ENCODE measurements at places on chromosomes 16 and 17.

DNA sequence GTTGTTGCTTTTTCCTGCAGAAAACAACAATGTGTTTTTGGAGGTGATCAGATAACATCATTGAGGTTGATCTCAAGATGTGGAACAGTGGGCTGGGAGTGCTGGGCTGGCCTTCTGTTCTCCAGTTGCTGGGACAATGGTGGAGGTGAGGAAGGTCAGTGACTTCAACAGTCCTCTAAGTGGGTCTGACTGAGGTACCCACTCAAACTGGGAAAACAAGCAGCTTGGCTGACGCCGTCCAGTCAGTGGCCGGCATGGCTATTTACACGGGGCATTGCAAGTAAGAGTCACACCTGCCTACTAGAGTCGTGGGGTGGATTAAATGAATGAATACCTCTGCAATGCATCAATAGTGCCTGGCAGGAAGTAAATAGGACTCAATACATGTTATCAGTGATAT is 386.7 kb upstream of the ZFHX3 start:
- no peak overlapping the region for H3K4me3 ChIP-seq
- no peak for DNase-seq
- H3K27me3 ChIP-seq, result no peaks in the 10 kb centered on the region
- no peak overlapping the region for H3K27ac ChIP-seq
- H3K4me1 ChIP-seq, result no peaks in the 10 kb centered on the region

- no peak overlapping the region for H3K4me3 ChIP-seq
- no peak overlapping the region for H3K27ac ChIP-seq
- H3K36me3 ChIP-seq, result peaks cover 6% of the 10 kb centered on the region
- no peak for DNase-seq
- no peaks in the 10 kb centered on the region for H3K4me1 ChIP-seq
- H3K27me3 ChIP-seq, result no peaks in the 10 kb centered on the region
Measured at GRCh38 chr16:50103764-50104163, 38.0 kb downstream of the HEATR3 start.

DNA sequence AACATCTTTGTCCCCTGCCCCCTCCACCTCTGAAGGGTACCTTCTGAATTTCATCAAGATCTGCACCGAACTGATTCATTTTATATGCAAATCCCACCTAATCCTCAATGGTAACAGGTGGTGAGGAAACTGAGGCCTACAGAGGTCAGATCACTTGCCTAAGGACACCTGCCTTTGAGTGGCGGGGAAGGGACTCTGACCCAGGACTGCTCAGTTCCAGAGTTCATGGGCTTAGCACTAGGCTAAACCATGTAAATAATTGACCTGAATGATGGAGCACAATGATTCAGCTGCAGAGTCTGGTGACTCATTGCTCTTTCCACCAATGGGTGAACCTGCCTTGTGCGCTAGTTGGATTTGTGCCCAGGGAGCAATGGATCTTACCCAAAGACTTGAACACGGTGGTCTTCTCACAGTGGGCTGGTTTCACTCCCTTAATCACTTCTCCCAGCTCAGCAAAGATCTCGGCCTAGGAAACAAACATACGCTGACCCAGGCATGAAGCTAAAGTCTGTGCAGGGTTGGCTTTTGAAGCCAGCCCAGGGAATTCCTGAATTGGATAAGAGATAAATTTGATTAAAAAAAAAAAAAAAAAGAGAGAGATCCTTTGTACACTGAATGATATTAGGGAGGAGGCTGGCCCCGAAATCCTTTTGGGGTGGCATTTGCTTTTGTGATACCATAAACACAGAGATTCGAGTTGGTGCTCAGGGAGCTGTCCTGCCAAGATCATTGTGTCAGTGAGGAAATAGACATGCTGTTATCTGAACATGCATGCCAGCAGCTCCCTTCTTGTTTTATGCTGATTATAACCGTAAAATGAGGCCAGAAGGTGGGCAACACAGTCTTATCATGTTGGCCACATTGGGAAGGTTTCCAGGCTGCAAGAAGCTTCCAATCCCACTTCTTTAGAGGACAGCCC is 17.0 kb downstream of the CRYM start:
- H3K36me3 ChIP-seq, result no peaks in the 10 kb centered on the region
- no peak overlapping the region for H3K4me3 ChIP-seq
- H3K27me3 ChIP-seq, result no peaks in the 10 kb centered on the region
- H3K27ac ChIP-seq, result no peak overlapping the region

DNA sequence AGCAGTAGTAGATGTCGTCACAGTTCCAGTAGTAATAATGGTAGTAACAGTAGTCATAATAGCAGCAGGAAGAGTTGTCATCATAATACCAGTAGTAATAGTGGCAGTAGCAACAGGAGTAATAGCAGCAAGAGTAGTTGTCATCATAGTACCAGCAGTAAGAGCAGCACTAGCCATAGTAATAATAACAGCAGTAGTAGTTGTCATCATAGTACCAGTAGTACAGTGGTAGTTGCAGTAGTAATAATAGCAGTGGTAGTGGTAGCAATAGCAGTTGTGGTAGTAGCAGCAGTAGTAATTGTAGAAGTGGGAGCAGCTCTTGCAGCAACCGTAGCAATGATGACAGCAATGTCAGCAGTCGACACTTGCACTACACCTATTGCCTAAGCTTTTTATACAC is 502.8 kb downstream of the HS3ST4 start:
- no peak for DNase-seq
- no peaks in the 10 kb centered on the region for H3K4me1 ChIP-seq
- H3K36me3 ChIP-seq, result no peaks in the 10 kb centered on the region
- H3K27ac ChIP-seq, result no peak overlapping the region
- no peaks in the 10 kb centered on the region for H3K27me3 ChIP-seq

DNA sequence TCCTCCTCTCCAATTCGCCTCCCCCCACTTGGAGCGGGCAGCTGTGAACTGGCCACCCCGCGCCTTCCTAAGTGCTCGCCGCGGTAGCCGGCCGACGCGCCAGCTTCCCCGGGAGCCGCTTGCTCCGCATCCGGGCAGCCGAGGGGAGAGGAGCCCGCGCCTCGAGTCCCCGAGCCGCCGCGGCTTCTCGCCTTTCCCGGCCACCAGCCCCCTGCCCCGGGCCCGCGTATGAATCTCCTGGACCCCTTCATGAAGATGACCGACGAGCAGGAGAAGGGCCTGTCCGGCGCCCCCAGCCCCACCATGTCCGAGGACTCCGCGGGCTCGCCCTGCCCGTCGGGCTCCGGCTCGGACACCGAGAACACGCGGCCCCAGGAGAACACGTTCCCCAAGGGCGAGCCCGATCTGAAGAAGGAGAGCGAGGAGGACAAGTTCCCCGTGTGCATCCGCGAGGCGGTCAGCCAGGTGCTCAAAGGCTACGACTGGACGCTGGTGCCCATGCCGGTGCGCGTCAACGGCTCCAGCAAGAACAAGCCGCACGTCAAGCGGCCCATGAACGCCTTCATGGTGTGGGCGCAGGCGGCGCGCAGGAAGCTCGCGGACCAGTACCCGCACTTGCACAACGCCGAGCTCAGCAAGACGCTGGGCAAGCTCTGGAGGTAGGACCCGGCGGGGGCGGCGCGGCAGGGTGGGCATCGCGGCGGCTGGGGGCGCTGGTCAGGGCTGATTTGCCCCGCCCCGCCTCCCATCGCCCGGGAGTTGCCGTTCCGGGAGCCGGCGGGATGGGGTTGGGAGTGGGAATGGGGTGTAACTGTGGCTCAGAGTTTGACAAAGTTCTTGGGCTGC is 567 bp downstream of the SOX9 start:
- peaks cover 18% of the 10 kb centered on the region for H3K36me3 ChIP-seq

- no peak overlapping the region for H3K4me3 ChIP-seq
- no peaks in the 10 kb centered on the region for H3K36me3 ChIP-seq
- DNase-seq, result no peak
- H3K27me3 ChIP-seq, result no peaks in the 10 kb centered on the region
- no peaks in the 10 kb centered on the region for H3K4me1 ChIP-seq
Measured at GRCh38 chr16:11418506-11418905, 73.2 kb downstream of the RMI2 start.
